ENCODE measurements at places on chromosomes 3 and 15.

DNA sequence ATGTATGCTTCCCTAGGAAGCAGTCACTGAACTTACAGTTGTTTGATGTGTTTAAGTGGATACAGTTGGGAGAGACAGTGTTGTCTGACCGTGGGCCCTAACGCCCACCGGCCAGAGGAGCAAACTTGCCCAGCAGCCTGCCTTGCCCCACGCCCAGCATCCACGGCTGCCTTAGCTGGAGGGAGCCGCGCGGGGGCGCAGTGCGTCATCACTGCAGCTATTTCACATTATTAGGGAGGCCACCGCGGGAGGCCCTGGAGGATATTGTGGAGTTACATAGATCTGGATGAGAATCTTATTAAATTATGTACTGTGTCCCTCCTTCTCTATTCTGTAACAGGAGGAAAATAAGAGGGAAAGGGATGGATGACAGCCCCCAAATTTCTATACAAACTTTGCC lies 267.2 kb downstream of the GABRG3 start:
- no peak for DNase-seq

DNA sequence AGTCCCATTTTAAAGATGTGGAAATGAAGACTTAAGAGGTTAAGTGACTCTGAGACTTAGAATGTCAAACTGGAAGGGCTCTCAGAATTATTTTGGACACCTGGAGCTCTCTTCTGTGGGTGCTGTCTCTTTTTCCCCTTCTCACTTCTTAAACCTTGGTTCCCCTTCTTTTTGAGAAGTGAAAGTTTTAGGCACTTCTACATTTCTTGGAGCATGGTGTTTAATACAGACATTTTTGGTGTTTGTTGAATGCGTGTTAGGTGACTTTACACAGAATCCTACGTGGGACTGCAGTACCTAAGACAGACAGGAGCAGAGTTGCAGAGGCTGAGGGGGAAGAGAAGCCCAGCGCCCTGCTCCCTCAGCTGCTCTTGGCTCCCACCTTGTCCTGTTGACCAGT lies 133.3 kb downstream of the MDFIC2 start:
- no peak for DNase-seq

DNA sequence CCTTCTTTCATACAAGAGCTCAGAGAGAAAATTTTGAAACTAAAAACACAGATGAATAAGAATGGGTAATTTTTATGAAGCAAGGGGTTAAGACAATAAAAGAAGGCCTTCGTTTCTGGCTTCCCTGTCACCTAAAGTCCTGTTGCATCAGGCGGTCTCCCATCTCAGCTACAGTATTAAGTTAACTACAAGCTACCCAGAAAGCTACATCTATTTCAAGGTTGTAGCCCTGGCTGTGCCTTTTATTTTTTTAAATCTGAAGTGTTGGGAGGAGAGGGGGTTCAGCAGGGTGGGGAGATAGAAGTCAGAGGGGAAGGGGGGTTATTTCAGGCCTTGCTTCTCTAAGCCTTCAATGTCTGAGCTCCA lies 183.3 kb downstream of the TPRG1 start:
- no peak for DNase-seq

- DNase-seq: no peak
Observed at GRCh38 chr15:71581398-71581930, 228.9 kb upstream of the NR2E3 start.

DNA sequence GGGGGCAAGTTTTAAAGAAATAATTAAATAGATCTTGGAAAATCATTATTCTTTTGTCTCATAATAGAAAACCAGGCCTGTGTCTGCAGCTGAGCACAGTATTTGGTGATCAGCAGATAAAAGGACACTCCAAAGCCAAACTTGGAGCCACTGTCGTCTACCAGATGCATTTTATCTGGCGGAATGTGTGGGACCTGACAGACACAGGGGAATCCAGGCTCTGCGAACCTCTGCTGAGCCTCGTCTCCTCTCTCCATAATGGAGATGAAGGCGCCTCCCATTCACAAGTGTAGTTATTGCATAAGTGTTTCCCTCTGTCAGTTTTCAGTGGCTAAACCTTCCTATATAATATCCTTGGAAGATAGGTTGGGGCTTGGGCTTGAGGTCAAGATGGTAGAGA lies 42.1 kb downstream of the EEFSEC start:
- no peak for DNase-seq

- no peak for DNase-seq
Observed at GRCh38 chr3:122169911-122170310, 13.6 kb upstream of the CASR start.

GRCh38 chr3:167718582-167718981 lies 16.1 kb downstream of the PDCD10 start:
- DNase-seq: no peak

DNA sequence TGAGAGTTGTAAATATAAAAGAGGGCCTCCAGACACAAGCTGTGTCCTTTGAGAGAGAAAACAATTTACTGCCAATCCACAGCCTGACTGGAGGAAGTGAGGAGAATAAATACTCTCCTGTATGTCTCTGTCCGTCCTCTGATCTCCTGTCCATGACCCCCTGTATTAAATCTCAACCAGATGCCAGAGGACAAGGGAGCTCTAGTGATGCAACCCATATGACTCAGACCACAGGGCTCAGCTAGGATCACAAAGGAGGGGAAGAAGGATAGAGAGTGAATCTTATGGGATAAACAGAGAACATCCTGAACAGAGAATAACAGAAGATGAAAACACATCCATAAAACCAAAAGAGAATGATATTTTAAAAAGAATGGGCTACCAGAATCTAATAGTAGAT lies 482.6 kb downstream of the PLOD2 start:
- DNase-seq: no peak

GRCh38 chr15:89067751-89068150 lies 20.5 kb upstream of the ABHD2 start:
- no peak for DNase-seq

- DNase-seq: no peak
Observed at GRCh38 chr15:71686221-71687050, 123.9 kb upstream of the NR2E3 start.

GRCh38 chr15:38050529-38051448 lies 116.3 kb downstream of the TMCO5A start:
- DNase-seq: no peak

GRCh38 chr3:43043071-43043766 lies 62.7 kb downstream of the POMGNT2 start:
- DNase-seq: no peak

GRCh38 chr3:38966811-38967692 lies 84.7 kb downstream of the SCN11A start:
- no peak for DNase-seq

GRCh38 chr3:78870484-78870883 lies 897.3 kb downstream of the ROBO1 start:
- DNase-seq: no peak

DNA sequence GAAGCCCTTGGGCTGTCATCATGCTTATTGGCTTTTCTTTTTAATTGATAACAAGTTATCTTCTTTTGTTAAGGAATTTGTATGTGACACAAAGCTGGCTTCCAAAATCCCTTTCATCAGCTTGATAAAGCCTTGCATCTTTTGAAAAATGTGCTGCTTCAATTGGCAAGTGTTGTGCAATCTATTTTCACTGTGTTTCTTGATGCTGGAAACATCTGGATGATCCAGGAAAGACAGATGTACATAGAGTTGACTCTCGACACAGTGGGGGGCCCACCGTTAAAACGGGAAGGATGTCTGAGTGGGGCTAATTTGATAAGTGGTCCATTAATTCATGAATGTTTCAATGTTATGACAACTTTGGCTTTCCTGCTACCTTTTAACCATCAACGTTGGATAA lies 158.3 kb upstream of the WNT5A start:
- no peak for DNase-seq

- DNase-seq: no peak
Observed at GRCh38 chr15:23690015-23690414, 2.9 kb upstream of the NDN start.

- no peak for DNase-seq
Observed at GRCh38 chr3:61814674-61815073, 253.3 kb downstream of the PTPRG start.

- no peak for DNase-seq
Observed at GRCh38 chr15:56192659-56193442, 50.8 kb downstream of the RFX7 start.

- no peak for DNase-seq
Observed at GRCh38 chr15:80442728-80443403, 38.7 kb downstream of the ARNT2 start.

DNA sequence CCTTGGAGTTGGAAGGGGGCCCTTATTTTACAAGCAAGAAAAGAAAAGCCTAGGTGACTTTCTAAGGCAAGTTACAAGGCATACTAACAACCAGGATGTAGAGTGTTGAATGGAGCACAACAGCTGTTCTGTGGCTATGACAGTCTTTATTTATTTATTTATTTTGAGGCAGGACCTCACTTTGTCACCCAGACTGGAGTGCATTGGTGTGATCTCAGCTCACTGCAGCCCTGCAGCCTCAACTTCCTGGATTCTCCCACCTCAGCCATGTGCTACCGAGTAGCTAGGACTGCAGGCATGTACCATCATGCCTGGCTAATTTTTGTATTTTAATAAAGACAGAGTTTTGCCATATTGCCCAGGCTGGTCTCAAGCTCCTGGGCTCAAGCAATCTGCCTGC lies 973.4 kb downstream of the ROBO1 start:
- no peak for DNase-seq

DNA sequence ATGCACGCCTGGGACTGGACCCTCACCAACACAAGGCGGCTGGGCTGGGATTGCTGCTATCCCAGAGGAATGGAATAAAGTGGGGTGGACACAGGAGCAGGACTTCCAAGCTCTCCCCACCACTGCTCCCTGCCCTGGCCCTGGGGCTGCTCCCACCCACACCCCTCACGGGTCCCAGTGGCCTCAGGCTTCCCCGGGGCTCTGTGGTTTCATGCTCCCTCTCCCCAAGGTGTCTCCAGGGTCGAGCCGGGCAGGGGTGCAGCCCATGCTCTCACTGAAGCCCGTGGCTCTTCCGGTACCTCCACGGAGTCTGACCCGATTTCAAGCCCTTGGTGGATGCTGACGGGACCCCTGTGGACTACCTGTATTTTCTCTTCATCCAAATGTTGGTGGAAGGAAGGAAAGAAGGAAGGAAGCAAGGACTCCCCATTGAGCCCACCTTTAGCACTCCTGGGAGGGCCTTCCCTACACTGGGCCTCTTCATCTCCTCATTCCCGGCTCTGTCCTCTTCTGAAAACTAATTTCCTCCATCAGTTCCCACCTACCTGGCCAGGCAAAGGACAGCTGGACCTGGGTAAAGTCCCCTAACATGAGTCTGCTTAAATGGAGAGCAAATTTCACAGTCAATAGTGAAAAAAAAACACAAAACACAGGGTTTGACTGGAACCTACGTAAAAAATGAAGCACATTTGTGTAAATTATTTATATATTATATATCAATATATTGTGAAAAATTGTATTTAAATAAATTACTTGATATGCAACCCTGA lies 44.0 kb upstream of the PCSK6 start:
- DNase-seq: no peak

DNA sequence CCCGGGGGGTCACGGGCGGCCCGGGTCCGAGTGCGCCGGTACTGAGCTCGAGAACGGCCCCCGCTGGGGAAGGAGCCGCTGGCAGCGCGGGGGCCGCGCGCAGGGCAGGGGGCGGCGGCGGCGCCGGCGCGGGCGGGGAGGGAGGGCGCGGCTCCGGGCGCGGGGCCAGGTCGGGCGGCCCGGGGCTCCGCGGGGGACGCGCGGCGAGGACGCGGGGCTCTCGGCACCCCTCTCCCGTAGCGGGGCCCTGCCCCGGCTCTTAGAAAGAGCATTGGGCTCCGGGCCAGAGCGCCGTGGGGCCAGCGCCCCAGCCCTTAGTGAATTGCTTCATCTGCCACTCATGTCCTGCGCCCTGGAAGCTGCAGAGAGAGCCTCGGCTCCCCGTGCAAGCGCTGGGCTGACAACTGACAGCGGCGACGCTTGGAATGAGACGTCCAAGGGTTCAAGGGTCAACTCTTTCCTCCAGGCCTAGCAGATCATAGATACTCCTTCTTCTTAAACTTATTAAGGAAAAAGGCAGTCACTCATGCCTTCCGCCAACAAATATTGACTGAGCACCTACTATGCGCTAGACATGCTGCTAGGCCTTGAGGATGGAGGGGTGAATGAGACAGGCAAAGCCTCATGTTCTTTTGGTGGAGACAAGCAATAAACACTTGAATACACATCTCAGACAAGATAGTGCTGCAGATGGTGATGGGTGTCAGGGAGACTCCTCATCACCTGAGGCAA lies 140.8 kb downstream of the SMAD6 start:
- no peak for DNase-seq

- no peak for DNase-seq
Observed at GRCh38 chr3:190676481-190676880, 162.6 kb downstream of the IL1RAP start.

GRCh38 chr15:38750786-38751185 lies 186.2 kb upstream of the RASGRP1 start:
- no peak for DNase-seq

Data from type B pancreatic cell (in vitro differentiated cells).